ENCODE measurements at places on chromosomes 13 and 19.
A peak's percentile ranks its signal among the peaks of the same experiment; 100 is the strongest.

DNA sequence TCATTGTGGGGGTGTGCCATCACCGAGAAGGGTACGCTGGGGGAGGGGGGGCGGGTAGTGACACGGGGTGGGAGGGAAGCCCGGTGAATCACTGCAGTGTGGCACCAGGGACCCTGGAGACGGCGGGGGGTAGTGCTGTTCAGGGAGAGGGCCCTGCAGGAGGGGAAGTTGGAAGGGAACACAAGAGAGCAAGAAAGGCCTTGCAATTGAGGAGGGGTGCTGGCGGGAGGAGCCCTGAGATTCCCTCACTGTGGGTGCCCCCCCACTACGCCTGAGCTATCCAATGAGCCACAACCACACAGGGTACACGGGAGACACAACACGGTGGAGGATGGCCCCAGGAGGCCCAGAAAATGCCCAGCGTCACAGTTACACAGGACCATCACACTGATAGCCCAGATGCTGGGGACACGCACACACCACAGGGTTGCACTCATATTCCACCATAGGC lies 516 bp upstream of the ATP1A3 start:
- no peak for DNase-seq

GRCh38 chr13:30113983-30114570 lies 193.3 kb downstream of the KATNAL1 start:
- no peak for DNase-seq

DNA sequence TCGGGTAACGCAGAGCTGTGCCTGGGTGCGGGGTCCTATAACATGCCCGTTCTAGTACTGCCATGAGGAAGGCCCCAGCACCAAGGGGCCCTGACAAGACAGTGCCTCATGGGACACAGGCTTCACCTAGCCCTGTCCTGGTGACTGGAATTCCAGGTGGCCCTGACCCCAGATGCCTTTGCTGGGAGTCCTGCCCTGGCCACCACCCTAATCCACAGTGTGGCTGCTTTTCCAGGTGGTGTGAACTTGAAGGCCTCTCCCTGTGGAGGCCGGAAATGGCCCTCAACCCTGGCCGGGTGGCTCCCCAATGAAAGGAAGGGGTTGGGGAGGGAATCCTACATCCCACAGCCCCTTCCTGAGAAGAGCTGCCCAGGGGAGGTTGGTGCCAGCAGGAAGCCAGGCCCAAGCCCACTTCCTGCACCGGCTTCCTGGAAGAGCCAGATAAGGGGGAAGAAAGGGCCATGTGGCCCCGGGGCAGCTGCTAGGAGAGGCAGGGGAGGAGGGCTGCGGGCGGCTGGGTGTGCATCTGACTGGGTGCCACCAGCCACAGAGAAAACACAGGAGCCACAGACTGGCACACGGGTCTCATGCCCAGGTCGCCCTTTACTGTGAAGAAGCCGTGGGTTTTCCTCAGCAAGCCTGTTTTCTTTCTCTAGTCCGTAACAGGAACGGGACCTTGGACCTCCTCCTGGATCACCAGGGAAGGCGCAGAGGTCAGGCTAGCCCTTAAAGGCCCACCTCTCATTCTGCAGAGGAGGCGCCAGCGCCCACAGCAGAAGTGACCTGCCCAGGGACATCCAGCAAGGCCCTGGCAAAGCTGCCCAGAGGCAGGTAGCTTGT lies 4.7 kb downstream of the LSM4 start:
- no peak for DNase-seq

GRCh38 chr19:40284501-40285352 lies at the start of gene AKT2:
AKT2 (minus strand) TSS chr19:40285345; CDS start chr19:40265267, 20,078 bp downstream.
- peak; percentile 74 for DNase-seq

- DNase-seq = no peak
These were observed 3.9 kb downstream of the DNAJB1 start for GRCh38 chr19:14514215-14514863.

GRCh38 chr19:54273821-54274220 lies 7.1 kb downstream of the LILRB2 start:
- DNase-seq = no peak

DNA sequence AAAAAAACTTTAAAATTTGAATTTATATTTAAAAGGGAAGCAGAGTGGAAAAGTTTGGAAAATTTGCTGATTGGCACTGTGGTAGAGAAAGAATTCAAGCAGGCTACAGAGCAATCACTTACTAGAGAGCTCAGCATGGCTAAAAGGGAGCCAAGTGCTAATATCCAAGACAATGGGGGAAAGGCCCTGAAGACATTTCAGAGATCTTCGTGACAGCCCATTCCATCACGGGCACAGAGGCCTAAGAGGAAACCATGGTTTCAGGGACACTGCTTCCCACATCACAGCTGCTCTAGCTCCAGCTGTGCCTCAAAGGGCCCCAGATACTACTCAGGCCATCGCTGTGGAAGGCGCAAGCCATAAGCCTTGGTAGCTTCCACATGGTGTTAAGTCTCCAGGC lies 73.7 kb downstream of the SGCG start:
- DNase-seq = no peak

GRCh38 chr13:83907196-83907989 lies 25.1 kb upstream of the SLITRK1 start:
- no peak for DNase-seq

DNA sequence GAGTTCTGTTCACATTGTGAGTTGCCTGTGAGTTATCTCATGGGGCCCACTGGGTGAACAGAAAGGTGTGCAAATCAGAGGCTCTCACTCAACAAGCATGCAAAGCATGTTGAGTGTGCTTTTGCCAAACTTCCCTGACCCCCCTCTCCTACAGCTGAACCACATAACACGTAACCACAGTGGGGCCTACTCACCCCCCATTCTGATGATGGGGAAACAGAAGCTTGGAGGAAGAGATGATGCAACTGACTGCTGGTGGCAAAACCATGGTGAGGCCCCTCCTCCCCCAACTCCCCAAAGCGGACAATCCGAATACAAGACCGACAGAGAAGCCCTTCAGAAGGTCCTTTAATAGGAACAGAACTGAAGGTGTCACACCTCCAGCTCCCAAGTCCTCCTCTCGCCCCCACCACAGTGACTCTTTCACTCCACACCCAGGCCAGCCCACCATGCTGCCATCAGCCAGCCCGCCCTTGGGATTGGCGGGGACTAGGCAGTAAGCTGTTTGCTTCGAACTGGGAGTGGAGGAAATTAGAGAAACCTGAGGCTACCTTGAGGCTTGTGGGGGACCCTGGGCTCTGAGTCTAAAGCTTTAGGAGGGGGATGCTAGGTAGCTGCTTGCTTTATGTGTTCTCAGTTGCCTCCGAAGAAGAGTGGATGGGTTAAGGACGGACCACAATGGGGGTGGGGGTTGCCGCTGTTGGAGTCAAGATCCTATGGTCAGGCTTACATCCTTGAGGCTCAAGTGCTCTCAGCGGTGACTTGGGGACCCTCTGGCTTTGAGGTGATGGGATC lies 3.8 kb downstream of the ZNF784 start:
- DNase-seq = no peak

GRCh38 chr13:105787632-105788031 lies 747.8 kb downstream of the EFNB2 start:
- DNase-seq = no peak

DNA sequence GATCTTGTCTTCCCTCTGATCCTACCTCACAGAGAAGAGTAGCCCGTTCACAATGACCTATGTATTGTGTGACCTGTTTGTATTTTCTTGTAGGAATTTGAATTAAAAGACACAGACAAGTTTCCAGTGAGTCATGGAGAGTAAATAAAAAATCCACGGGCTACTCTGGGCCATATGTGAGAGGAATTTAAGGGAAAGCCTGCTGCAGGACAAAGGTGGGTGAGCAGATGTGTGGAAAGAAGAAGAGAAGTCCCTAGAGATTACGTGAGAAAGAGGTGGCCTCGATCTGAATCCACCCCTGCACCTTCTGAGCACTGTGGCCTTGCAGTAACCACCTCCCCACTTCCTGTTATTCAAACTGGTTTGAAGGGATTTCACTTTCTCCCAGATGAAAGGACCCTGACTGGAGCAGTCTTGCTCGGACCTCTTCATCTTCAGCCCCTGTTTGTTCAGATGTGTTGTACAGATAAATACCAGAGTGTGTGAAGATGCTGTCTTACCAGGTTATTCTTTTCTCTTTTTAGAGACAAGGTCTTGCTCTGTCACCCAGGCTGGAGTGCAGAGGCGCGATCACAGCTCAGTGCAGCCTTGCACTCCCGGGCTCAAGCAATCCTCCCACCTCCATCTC lies 205.4 kb downstream of the PDS5B start:
- no peak for DNase-seq

DNA sequence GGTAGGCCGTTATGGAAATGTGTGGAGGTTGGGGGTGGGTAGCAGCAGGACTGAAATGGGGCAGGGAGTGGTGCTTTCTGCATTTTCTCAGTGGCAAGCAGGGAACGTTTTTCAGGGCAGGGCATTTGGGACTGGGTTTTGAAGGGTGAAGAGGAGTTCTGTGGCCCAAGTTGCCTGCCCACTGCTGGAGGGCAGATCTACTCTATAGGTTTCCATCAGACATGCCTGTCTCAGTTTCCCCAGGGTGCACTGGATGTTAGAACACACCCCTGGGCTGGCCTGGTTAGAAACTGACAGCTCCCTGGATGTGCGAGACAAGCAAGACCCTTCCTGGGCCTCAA lies 870 bp upstream of the GRIN3B start:
- DNase-seq = no peak

DNA sequence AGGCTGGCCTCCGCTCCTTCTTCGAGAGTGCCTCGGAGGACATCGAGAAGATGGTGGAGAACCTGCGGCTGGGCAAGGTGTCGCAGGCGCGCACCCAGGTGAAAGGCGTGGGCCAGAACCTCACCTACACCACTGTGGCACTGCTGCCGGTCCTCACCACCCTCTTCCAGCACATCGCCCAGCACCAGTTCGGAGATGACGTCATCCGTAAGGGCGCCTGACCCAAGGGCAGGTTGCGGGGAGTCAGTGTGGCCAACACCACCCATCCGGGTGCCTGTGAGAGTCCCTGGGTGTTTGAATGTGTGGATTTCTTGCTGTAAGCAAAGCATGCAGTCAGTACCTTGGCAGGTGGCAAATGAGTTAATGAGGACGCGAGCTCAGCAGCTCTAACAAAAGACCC lies 78.8 kb downstream of the RYR1 start:
- no peak for DNase-seq
